ENCODE measurements at places on chromosomes 7 and 10.
A peak's percentile ranks its signal among the peaks of the same experiment; 100 is the strongest.

DNA sequence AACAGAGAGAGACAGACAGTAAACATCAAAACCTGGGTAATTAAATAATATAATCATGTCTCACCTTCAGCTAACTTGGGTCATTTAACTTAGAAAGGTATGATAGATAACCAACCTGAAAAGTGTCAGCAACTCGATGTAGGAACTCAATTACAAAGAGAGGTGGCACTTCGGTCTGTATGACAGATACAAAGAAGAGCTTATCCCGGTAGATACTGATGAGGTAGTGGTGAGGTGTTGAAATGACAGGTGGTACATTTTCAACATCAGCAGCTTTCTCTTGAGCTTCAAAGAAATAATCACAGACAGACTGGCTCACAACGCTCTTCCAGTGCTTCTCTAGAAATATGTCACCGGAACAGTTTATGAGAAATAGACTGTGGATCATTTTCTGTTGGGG is 12.6 kb downstream of the AP3M1 start:
- peaks cover 46% of the 10 kb centered on the region for H3K36me3 ChIP-seq

GRCh38 chr10:92045641-92046106 is 122.1 kb downstream of the BTAF1 start:
- no peak overlapping the region for H3K27ac ChIP-seq
- H3K36me3 ChIP-seq = no peaks in the 10 kb centered on the region
- no peaks in the 10 kb centered on the region for H3K4me1 ChIP-seq
- H3K4me3 ChIP-seq = no peak overlapping the region
- H3K27me3 ChIP-seq = no peaks in the 10 kb centered on the region

DNA sequence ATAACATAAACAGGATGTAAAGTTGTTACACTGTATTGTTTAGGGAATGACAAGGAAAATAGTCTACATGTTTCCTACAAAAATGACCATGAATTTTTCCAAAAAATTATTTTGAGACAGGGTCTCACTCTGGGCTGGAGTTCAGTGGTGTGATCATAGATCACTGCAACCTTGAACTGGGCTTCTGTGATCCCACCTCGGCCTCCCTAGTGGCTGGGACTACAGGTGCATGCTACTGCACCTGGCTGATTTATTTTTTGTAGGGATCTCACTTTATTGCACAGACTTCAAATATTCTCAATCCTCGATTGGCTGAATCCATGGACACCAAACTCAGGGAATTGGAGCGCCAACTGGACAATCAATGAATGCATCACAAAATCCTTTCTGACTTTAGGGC is 6.6 kb downstream of the CHCHD2 start:
- DNase-seq = no peak
- no peak overlapping the region for H3K27ac ChIP-seq
- peaks cover 51% of the 10 kb centered on the region for H3K36me3 ChIP-seq
- no peaks in the 10 kb centered on the region for H3K27me3 ChIP-seq
- no peak overlapping the region for H3K4me3 ChIP-seq
- H3K4me1 ChIP-seq = peaks cover 18% of the 10 kb centered on the region

- peak overlapping the region; percentile 63 for H3K4me3 ChIP-seq
- H3K27ac ChIP-seq = peak overlapping the region; percentile 92
- peak; percentile 32 for DNase-seq
- H3K36me3 ChIP-seq = no peaks in the 10 kb centered on the region
Measured at GRCh38 chr7:114087653-114088469, 169.1 kb upstream of the PPP1R3A start.

GRCh38 chr10:97163781-97164501 is 21.8 kb downstream of the SLIT1 start:
- H3K27me3 ChIP-seq = no peaks in the 10 kb centered on the region

DNA sequence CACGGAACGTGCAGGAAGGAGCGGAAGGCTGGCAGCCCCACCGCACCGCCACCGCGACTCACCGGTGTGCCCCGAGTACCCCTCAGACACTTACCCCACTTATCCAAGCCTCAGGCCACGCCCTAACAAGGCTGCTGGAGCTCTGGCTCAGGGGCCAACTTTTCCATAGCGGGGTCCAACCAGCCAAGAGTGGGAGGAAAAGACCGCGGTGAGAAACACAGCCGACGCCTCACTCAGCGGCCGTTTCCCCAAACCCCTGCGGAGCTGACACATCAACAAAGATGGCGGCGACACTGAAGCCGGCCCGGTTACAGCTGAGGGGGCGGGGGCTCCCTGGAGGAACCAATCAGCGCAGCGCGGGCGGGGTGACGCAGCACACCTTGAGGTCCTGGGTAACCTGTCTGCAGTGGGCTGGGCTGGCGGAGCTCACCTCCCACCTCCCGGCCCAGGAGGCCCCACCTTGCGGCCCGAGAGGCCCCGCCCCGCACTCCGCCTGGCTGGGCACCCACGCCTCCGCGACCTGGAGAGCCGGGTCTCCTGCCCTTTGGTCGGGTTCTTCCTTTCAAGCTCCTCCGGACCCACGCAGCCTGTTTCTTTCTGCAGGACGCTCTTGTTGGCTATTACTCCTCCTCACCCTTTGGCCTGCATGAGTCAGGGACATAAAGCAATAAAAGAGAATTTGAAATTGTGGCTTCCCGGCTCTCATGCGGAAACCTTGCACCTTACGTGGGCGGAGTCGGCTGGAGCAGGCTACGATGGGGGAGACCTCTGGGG is at the start of gene CCDC186:
CCDC186 (minus strand) TSS at position 283 of the 774 bp plus-strand sequence. CDS start 10,935 bp downstream, outside the sequence.
- no peaks in the 10 kb centered on the region for H3K36me3 ChIP-seq
- DNase-seq = peak; percentile 95
- H3K27me3 ChIP-seq = no peaks in the 10 kb centered on the region
- H3K4me1 ChIP-seq = peaks cover 16% of the 10 kb centered on the region

GRCh38 chr10:119670717-119671116 is 19.5 kb downstream of the BAG3 start:
- DNase-seq = peak; percentile 59
- H3K27me3 ChIP-seq = no peaks in the 10 kb centered on the region
- H3K4me3 ChIP-seq = no peak overlapping the region

DNA sequence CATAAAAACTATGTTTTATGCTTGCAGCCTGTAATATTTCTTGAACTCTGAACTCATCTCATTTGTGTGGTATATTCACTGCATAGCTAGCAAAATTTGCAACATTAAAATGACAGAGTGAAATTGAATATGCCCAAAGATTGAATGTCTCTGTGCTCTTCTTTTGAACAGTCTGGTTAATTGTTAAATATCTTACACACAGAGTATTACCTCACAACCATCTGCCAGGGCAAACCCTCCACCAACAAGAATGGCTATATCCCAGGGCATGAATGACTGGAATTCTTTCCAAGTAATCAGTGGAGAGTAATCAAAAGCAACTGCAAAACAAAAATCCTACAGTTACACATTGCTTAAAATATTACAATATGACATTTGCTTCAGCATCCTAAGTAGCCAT is 76.9 kb downstream of the SLC13A1 start:
- no peak overlapping the region for H3K4me3 ChIP-seq
- H3K4me1 ChIP-seq = no peaks in the 10 kb centered on the region
- H3K27me3 ChIP-seq = no peaks in the 10 kb centered on the region
- H3K36me3 ChIP-seq = no peaks in the 10 kb centered on the region
- no peak for DNase-seq

- no peak for DNase-seq
- no peaks in the 10 kb centered on the region for H3K36me3 ChIP-seq
- no peaks in the 10 kb centered on the region for H3K4me1 ChIP-seq
- H3K27ac ChIP-seq = no peak overlapping the region
- no peaks in the 10 kb centered on the region for H3K27me3 ChIP-seq
Measured at GRCh38 chr10:31274310-31274709, 44.7 kb upstream of the ZEB1 start.

DNA sequence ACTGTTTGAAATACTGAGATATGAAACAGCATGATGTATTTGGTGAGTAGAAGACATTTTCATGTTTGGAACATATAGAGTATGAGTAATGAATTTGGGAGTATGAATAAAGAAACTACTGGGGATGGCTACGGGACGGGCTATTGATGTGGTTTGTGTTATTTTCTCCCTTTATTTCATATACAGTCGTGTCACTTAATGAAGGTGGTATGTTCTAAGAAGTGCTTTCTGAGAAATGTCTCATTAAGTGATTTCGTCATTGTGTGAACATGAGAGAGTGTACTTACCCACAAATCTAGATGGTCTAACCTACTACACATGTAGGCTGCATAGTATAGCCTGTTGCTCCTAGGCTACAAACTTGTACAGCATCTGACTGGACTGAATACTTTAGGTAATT is 106.3 kb downstream of the CCNY start:
- H3K4me3 ChIP-seq = no peak overlapping the region
- H3K27ac ChIP-seq = peak overlapping the region; percentile 55
- H3K36me3 ChIP-seq = no peaks in the 10 kb centered on the region
- peaks cover 41% of the 10 kb centered on the region for H3K4me1 ChIP-seq
- H3K27me3 ChIP-seq = no peaks in the 10 kb centered on the region

DNA sequence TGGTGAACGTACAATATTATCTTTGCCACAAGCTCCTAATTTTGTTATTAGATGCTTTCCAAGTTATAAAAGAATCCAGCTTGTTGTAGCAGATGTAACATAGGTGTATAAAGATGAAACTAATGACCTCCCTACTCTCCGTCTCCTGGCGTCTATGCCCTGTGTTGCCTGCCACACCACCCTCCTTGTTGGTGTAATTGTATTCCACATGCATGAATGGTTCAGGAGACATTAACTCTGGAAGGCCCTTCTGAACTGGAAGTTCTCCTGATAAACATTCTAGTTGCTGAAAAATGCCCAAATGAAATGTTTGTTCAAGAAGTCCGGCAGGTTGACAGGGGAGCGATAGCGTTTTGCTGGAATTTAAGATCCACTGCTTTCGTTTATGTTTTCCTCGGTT is 53.9 kb upstream of the SEPHS1 start:
- DNase-seq = no peak
- no peaks in the 10 kb centered on the region for H3K4me1 ChIP-seq
- no peak overlapping the region for H3K4me3 ChIP-seq
- H3K27me3 ChIP-seq = no peaks in the 10 kb centered on the region

DNA sequence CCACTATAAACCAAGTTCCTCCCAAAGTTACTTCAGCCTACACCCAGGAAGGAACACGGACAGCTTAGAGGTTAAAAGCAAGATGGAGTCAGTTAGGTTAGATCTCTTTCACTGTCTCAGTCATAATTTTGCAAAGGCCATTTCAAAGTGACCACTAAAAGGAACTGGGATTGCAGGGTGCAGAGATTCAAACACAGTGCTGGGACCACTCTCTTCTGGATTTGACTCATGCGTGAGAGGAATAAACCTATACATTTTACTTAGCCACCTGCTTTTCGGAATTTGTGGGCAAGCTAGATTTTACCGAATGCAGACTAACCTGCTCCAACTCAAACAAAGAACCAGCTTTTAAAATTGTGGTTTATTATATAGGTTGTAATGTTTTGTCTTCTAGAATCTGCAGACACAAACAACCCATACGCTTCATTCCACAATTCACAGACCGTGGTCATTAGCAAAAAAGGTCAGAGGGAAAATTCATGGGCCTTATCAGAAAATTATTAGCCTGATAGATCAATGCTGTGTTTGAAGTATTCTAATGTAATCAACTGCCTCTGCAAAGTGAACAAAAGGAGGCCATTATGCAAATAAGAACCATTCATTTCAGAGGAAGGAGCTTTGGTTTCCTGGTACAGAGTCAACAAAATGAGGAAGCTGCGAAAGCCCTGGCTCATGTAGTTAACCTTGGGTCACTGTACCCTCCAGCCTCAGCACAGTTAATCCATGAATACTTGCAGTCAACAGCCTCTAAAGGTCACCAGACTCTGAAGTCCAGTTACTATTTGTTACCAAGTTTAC is 342.7 kb upstream of the KLF6 start:
- no peaks in the 10 kb centered on the region for H3K36me3 ChIP-seq
- H3K27me3 ChIP-seq = no peaks in the 10 kb centered on the region
- no peak overlapping the region for H3K4me3 ChIP-seq
- no peak for DNase-seq

- H3K4me3 ChIP-seq = no peak overlapping the region
- DNase-seq = no peak
- H3K27me3 ChIP-seq = no peaks in the 10 kb centered on the region
- no peaks in the 10 kb centered on the region for H3K36me3 ChIP-seq
- H3K4me1 ChIP-seq = no peaks in the 10 kb centered on the region
Measured at GRCh38 chr7:30840141-30841024, 69.2 kb downstream of the MINDY4 start.

DNA sequence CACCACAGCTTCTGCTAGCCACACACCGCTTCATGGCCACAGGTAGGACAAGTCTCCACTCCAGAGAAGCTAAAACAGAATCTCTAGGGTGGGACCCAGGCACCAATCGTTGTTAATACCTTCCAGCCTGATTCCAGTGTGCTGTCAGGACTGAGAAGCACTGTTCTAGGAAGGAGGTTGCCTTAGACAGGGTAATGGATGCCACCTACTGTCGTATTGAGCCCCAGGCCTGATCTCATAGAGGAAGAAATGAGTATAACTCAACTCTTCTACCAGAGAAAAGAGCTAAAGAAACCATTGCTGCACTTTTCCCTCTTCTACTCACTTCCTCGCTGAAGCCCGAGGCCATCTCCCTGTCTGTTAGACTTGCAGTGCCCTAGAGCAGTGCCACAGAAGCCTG is 31.8 kb downstream of the CNNM1 start:
- H3K4me3 ChIP-seq = no peak overlapping the region
- no peaks in the 10 kb centered on the region for H3K4me1 ChIP-seq
- no peaks in the 10 kb centered on the region for H3K27me3 ChIP-seq

DNA sequence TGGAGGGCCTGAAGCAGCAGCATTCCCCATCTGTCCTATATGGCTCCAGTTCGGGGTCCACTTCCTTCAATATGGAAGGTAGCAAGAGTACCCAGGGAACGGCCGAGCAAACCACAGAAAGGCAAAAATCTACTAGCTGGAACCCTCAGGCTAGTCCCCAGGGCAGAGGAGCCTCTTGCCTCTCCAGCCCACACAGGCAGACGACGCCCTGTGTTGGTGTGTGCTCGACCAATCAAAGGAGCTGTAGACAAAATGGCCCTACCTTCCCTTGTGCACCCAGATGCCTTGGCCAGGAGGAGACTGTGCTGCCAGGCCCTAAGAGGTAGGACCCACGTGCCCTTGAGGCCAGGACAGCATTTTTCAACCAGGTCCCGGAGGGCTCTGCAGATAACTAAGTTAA is 91.5 kb downstream of the FAM53B start:
- no peaks in the 10 kb centered on the region for H3K27me3 ChIP-seq
- DNase-seq = no peak
- H3K4me1 ChIP-seq = peaks cover 48% of the 10 kb centered on the region
- H3K4me3 ChIP-seq = no peak overlapping the region
- no peaks in the 10 kb centered on the region for H3K36me3 ChIP-seq

- no peak overlapping the region for H3K27ac ChIP-seq
- no peaks in the 10 kb centered on the region for H3K36me3 ChIP-seq
- no peak for DNase-seq
- H3K27me3 ChIP-seq = no peaks in the 10 kb centered on the region
- no peak overlapping the region for H3K4me3 ChIP-seq
- H3K4me1 ChIP-seq = no peaks in the 10 kb centered on the region
Measured at GRCh38 chr7:31934551-31934950, 135.7 kb downstream of the PDE1C start.

- peaks cover 16% of the 10 kb centered on the region for H3K36me3 ChIP-seq
- peaks cover 95% of the 10 kb centered on the region for H3K4me1 ChIP-seq
- peak overlapping the region; percentile 92 for H3K27ac ChIP-seq
- peak; percentile 70 for DNase-seq
Measured at GRCh38 chr7:130890176-130891020, 156.4 kb upstream of the KLF14 start.

Data from gastrocnemius medialis (tissue), 4 donors.